ENCODE measurements at places on chromosomes 12 and 14. TPM values are rescaled to one million over a fixed set of nuclear protein-coding genes. Genes with fewer than 3 reads are reported as not detected.
A peak's percentile ranks its signal among the peaks of the same experiment; 100 is the strongest.

GRCh38 chr14:35215110-35215813 is 76.9 kb upstream of the PSMA6 start:
- peak; percentile 17 for DNase-seq

DNA sequence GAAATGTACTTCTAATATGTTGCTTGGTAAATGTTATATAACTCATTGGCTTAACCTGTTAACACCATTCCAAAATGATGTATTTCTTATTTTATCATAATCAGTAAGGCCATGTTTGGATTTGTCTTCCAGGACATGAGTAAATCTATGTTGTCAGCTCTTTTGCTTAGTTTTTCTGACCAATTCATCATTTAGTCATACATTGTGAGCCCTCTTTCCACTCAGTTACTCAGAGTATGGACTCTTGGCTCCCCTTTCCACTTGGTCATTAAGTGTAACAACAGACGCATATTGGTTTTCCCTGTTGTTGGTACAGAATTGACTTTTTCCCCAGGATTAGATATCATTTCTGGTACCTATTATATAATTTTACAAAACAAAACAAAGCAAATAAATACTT is 9.0 kb upstream of the CLEC4D start:
- no peak for DNase-seq

GRCh38 chr12:58884916-58885315 is 35.4 kb downstream of the LRIG3 start:
- DNase-seq: no peak

Gene SIX1
- 5.9 TPM for total RNA-seq

Gene KRT6A
- not detected for total RNA-seq

DNA sequence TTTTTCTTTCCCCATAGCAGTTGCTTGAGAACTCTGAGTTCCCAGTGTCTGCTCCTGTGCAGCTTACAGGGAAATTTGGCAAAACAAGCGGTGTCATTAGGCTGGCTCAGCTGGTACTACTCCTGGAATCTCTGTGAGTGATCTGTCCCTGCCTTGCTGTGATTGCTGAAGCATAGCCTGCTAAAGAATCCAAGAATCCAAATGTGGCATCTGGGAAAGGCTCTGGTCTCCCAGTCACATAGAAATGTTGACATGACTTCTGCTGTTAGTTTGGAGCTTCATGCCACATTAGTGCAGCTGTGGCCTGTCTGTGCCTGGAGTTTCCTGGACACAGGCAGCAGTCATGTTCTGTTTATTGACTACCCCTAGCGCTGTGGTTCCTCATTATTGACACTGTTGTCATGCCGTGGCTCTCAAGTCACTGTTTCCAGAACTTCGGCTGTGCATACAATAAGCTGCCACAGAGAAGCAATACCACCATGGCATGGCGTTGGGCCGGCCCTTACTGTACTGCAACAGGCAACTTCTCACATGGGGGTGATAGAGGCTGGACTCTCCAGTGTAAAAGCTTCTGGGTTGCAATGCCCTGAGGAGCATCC is 166.8 kb downstream of the MYRFL start:
- DNase-seq: no peak

Gene MON2
- 134 TPM for total RNA-seq

DNA sequence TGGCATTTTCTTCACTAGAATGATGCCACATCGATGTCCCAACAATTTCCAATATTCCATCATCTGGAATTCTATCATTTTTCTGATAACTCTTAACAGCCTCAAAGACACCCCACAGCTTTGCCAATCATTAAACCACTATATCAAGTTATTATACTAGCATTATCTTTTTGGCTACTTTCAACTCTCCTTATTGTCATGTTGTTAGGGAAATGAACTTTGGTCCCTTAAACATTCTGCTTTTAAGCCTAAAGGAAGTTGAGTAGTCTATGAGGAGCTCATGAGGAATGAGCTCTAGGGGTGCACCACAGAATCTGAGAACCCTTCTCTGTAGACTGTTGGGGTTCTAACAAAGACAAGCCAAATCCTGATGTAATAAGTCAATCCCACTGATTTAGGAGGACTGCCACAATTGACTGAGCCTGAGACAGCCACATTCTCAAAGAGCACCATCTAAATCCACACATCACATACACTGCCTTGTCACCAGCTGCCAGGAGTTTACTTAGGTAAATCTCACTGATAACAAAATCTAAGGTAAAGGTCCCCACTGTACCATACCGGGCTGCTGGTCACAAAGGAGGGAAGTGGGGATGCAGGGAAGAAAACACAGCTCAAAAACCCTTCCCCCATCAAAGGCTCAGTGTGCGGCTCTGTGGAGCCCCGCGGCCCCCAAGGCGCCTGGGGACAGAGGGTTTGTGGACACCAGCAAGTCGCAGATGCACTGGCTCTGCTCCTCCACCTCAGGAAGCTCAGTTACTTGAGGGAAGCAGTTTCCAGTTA is 58.2 kb downstream of the SETD3 start:
- no peak for DNase-seq

Gene NEDD1
- 22.7 TPM for total RNA-seq

Gene PTPRQ
- total RNA-seq: 1.8 TPM

Gene PRB2
- not detected for total RNA-seq

GRCh38 chr14:39488600-39488999 is 56.4 kb upstream of the FBXO33 start:
- no peak for DNase-seq

GRCh38 chr12:95859947-95860850 is 1.4 kb downstream of the SNRPF start:
- no peak for DNase-seq

DNA sequence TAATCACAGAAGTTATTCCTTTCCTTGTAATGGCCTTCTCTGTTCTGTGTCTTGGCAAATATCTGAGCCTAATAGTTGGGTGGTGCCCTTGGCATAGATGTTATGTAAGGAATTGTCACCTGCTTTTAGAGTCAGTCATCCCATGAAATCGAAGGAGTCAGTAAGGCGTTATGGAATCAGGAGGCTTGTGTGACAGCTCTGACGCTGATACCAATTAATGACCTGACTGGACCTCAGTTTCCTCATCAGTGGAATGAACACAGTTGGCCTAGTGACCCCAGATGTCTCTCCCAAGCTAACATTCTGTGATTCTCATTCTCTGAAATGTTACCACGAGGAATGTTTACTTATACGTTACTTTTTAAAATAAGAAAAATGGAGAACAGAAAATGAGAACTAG is 32.1 kb downstream of the TXNRD1 start:
- no peak for DNase-seq

DNA sequence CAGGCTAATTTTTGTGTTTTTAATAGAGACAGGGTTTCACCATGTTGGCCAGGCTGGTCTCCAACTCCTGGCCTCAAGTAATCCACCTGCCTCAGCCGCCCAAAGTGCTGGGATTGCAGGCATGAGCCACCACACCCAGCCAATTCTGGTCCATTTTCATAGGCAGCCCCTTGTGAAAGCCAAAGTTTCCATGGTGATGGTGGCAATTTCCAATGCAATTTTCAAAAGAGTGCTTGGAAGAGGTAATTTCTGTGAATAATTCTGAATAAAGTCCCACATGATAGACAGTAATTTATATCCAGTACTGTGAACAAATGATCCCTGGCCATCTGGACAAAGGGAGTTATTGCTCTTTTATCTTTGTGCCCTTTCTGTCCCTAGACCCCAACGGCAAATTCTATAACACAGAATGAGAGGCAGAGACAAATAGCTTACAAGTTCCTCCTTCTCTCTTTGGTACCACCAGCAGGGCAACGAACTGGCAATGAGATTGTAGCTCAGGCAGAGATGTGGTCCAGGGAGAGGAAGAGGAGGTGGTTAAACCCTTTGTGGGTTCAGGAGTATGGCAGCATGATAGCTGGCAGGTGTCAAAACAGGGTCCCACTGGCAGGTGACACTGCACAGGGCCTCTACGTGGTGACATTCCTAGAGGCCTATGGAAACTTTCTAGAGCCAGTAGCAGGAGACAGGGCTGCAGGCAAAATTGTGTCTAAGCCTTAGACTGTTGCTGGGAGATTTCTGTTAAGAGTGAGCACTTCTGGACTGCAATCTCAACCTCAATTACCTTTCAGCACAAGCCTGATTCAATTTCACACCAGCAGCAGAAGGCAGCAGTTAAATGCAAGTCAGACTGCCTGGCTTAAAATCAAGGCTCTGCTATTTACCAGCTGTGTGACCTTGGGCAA is 46.5 kb downstream of the NT5DC3 start:
- DNase-seq: no peak

DNA sequence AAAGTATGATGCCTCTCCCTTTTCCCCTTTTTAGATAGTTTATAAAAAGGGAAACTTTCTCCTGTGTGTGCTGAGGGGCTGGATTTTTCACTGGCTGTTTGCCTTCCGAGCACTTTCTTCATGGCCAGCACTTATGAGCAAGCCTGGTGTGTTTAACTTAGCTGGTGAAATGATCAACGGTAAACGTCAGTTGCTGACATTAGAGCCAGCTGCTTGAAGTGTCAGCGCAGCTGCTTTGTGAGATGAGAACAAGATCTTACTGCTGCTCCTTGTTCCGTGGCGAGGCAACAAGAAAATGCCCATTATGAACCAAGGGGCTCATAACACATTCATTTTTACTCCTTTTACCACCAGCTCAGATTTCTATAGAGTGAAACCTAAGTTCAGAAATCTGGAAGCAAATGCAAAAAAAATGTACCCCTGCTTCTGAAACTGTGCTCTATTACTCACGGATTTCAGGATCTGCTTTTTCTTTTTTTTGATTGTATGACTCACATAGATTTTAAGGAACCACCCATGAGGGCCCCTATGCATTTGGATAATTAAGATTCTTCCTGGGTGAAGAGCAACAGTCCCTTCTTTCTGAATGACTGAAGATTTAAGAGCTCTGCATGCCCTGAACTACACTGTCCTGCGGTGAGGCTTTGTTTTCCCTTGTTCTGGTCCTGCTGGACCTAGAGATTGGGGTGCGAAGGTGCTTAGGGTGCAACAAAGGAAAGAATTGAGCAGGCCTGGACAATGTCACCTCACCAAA is 74.3 kb upstream of the CPM start:
- no peak for DNase-seq

- no peak for DNase-seq
These were observed 954.2 kb upstream of the FBXO33 start for GRCh38 chr14:40386433-40386832.

Gene CYP46A1
- 1.3 TPM for total RNA-seq

- no peak for DNase-seq
These were observed 32.2 kb downstream of the SUSD6 start for GRCh38 chr14:69643430-69644200.

DNA sequence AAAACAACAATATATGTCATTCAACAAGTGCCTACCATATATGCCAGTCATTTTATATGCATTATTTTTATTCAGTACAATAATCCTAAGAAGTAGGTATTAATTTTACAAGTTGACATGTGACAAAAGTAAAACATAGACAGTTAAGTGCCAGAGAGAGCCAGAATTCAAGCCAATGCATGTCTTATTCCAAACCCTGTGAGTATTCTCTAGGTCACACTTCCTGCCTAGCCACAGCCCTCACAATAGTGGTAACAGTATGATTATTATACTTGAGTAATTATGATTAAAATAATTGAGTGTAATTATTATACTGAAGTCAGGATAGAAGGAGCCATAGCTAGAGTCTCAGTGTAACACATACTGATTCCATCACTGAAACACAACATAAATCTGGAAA is 52.2 kb downstream of the KIF21A start:
- DNase-seq: no peak

DNA sequence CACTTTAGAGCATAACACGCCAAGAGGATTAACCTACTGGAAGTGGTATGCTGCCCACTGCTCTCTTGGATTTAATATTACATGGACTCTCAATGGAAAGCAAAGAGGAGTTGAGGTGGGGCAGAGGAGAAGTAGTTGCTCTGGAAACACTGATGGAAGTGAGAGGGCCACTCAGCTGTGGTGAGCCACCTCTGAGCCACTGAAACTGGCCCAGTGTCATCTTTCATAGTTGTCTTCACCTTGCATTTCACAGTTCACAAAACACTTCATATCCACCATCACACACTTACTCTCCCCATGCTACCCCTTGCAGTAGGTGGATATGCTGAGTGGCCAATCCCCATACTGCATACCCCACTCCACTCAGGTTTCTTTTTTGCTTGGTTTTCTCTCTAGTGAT is 12.2 kb upstream of the PCED1B start:
- no peak for DNase-seq

DNA sequence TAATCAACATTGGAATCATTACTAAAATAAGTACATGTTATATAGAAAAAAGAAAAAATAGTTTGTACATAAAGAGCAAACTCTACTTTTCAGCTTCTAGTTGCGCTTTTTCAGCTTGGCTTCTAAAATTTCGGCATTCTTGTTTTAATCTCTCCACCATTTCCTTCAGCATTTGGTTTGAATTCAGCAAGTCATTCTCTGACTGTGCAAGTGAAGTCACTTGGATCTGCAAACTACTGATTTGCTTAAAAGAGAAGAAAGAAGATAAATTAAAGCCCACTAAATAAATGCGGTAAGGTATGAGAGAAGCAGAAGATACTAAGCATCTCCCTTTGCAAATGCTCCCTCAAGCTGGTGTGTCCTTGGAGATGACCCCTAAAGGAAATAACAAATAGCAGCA is 126.3 kb downstream of the CEP83 start:
- no peak for DNase-seq

DNA sequence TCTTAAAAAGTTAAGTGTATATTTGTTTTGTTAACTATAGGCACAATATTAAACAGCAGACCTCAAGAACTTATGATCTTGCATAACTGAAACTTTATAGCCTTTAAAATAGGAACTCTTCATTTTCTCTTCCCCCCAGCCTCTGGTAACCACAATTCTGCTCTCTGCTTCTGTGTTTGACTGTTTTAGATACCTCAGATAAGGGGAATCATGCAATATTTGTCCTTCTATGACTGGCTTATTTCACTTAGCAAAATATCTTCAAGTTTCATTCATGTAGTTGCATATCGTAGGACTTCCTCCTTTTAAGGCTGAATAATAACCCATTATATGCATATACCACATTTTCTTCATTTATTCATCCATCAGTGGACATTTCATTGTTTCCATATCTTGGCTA is 131.3 kb downstream of the PTPRO start:
- DNase-seq: no peak

DNA sequence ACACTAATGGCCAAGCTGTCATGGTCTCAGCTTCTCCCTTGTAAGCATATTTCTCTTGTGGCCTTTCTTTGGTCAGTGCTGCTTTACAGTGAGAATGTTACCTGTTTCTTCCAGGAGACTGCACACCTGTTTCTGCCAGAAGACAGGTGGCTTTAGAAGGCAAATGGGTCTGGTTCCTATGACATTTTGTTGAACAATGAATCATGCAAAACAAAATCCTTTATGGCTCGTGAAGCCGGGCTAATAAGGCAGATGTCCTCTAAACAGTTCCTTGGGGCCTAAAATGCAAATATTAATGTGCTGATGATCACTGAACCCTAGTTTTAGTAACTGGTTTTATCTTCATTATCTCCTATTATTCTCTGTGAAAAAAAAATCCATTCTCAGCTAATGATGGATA is 927.6 kb downstream of the GALC start:
- DNase-seq: no peak

GRCh38 chr14:100289916-100290606 is 16.2 kb downstream of the SLC25A29 start:
- DNase-seq: no peak

- no peak for DNase-seq
These were observed 2.7 kb downstream of the CIROP start for GRCh38 chr14:23101986-23102625.

- DNase-seq: no peak
These were observed 82.7 kb downstream of the GAS2L3 start for GRCh38 chr12:100656141-100656540.
